ENCODE measurements at places on chromosomes 2 and 18.

- DNase-seq = no peak
Measured at GRCh38 chr2:196449083-196449482, 190.4 kb upstream of the CCDC150 start.

DNA sequence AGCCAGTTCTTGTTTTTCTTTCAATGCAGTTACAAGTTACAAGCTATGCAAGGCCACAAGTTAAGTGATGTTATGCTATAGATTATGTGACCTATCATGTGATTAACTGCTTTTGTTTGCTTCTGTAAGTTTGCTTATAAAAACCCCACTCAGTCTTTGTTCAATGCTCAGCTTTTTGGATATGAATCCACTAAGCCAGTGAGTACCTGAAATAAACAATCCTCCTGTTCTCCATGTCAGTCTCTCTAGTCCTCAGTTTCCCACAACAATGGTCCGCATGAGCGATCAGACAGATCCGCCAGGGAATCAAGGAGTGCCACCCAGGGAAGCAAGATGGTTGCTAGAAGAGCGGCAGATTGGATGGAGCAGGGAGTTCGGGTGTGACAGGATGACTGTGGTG, 30.7 kb upstream of the ZNF236 start:
- no peak for DNase-seq

DNA sequence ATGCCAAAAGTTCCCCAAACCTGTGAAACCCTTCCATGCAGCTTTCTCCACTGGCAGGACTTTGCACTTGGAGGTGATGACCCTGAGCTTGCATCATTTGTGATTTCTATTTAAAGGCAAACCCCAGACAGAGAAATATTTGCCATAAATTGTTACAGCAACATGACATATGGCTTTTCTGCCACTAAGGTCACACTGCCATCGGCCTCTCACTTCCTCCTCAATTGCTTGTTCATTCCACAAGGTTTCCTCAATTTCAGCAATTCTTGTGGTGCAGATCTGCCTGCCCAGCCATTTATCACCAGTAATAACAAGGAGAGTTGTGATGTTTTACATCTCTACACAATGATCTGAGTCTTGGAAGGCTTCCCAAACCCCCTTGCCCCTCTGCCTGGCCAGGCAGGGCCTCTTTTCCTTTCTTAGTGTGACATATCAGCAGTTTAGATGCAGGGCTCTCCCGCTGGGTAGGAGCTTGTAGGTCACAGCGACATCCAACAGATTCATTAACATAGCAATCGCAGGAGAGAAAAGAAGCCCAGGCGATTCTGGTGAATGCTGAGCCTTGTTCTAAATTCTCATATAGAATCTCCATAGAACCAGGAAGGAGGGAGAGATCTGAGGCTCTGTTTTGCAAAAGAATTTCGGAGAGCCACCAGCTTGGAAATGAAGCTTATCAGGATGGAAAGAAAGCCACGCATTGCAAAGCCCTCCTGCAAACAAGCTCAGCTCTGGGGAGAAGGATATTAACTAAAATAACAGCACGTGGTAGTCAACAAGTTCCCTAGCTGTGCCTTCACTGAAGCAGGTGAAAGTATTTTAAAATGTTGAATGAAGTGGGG, 46.7 kb upstream of the ITGA6 start:
- peak; percentile 61 for DNase-seq

DNA sequence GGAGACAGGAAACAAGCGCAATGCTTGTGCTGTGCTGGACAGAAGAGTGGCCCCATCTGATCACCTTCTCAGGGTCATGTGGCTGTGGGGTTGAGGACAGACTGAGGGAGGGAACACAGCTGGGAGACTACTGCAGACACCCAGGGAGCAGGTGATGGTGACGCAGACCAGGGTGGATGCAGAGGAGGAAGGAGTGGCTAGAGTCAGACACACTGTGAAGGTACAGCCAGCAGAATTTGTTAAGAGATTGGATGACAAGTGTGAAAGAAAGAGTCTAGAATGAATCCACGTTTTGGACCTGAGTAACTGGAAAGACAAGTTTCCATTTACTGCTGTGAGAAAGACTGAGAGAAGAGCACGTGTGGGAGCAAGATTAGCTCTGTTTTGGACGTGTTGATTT, 15.9 kb upstream of the POMC start:
- DNase-seq = no peak
